Pons (tissue), 1 donor: ENCODE measurements at places on chromosomes 7 and 10.
A peak's percentile ranks its signal among the peaks of the same experiment; 100 is the strongest.

GRCh38 chr10:112842832-112843360 lies 107.2 kb upstream of the TCF7L2 start:
- DNase-seq = peak; percentile 13

DNA sequence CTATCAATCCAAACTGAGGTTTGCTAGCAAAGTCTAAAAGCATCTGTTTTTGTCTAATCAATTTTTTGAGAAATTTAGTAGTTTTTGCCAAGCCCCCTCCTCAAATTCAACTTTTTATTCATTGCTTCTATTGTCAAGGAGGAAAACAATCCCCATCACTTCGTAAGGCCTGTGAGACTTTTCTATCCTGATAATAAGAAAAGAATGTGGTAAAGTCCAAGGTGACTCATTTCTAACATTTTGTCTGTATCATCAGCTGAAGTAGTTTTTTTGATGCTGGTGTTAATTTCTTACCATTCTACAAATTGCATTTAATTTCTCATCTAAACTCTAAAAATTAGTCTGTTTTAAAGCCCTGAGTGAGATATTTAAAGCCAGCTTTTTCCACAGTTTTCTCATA lies 11.7 kb downstream of the ANK3 start:
- DNase-seq = no peak

DNA sequence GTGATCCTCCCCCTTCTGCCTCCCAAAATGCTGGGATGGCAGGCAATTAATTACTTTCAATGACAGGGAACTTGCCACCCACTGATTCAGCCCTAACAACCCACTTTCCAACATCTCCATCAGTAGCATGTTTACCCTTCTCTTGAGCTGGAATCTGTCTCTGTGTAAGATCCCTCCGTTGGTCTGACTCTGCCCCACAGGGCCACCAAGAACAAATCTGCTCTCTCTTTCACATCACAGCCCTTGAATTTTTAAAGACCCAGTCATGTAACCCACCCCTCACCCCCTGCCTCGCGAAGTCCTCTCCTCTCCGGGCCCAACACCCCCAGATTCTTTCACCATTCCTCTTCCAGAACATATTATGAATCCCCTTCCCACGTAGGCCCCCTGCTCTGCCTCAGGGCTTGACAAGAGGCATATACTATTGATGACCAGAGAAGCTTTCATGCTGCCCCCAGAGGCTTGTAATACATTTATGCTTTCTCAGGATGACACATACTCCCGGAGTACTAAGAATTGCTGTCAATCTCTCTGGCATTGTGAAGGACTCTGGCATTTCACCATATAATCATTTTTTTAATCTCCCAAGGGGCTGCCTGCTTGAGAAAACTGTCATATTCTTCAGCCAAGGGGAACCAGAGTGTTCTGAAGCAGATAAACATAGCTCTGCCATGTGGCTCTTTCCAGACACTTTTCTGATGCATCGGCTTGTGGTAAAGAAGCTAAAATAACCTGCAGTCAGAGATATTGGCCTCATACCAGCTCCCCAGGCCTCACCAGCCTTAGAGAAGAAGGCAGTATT lies 179.2 kb upstream of the AUTS2 start:
- DNase-seq = no peak

DNA sequence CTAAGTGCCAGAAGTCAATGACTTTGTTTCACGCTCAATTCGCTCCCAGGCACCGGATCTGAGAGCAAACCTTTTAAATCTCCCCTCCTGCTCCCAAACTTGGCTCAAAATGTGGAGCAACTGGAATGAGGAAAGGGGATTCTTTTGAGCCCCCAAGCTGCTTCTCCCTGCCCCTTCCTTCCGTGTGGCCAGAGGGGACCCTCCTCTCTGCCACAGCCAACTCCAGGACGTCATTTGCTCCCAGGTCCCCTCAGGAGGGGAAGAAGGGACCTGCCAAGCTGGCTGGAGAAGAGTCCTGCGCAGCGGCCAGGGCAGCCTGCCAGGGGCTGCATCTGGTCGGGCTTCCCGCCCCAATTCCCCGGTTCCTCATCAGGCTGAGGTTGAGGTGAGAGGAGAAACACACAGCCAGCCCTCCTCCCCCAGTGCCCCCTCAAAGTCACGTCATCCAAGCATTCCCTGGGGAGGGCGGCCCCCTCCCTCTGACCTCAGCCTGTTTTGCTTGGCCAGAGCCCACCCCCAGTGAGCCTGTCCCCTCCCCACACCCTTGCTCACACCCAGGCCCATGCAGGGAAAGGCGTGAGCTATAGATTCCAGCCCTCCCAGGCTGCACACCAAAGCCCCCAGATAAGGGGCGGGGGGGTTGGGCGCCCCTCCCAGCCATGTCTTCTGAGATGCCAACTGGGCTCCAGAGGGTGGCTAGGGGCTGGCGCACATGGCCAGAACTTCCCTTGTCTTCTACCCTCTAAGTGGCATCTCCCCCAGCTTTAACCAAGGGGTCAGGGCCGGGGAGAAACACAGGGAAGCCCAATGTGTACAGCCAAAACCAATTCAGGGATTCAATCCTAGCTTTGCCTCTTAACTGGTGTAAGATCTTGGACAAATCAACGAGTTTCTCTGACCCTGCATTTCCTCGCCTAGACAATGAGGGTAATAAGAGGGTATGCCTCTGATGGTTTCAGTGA lies 35.0 kb downstream of the SH3PXD2A start:
- no peak for DNase-seq

GRCh38 chr7:561631-562373 lies 42.2 kb upstream of the PDGFA start:
- no peak for DNase-seq

DNA sequence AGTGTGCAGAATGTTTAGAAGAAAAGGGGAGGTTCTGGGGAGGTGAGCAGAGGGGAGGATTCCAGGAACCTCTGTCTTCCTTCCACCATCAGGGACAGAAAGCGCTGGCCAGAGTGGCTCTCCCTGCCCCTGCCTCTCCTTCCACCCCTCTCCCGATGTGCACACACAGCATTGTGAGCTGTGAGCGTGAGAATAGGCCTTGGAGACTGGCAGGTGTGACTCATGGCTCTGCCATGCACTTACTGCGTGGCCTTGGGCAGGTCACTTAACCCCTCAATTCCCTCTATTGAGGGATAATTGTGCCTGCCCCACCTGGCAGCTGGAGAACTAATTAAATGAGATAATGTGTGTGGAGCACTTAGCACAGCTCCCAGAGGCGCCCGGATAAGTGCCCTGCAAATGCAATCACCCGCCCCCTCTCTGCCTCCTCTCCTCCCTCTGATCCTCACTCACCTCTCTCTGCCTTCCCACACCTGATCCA lies 115.4 kb downstream of the ZMIZ1 start:
- DNase-seq = no peak

DNA sequence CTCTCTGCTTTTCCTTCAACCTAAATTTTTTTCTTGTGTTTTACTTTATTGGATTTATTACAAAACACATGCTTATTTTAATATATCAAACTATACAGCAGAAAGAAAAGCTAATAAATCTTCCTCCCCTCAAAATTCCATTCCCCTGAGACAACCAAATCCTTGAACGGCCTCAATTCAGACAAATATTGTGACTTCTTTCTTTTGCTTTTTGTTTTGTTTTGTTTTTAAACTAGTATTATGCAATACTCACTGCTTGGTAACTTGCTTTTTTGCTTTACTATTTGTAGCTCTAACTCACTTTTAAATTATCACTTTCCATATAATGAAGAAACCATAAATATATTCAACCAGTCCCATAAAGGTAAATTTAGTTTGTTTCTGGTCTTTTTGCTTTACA lies 59.4 kb upstream of the CDK1 start:
- no peak for DNase-seq

- no peak for DNase-seq
Measured at GRCh38 chr7:135950429-135950828, 26.7 kb downstream of the MTPN start.

DNA sequence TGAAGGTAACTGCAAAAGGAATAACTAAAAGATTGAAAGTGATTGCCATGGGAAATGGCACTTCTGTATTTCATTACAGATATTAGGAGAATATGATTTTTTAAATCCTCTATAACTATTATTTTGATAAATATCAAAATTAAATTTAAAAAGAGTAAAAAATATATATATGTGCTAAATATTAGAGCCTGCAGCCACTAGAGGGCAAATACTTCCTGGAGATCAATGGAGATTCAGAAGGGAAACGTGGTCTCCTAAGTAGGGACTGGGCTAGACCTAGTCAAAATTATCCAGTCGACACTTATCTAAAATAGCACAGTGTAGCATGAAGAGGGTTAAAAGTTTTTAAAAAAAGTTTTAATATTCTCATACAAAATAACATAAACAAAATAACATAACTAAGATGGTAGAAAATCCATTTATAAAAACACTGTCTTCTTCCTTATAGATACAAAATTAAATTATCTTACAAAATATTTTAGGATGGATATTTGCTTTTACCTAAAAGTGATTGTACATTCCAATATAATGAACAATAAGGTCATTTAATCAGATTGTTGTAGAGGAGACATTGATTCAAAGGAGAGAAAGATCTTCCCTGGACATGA lies 434.3 kb downstream of the MDFIC start:
- DNase-seq = peak; percentile 7

GRCh38 chr10:126101736-126102135 lies 205.4 kb downstream of the FANK1 start:
- peak; percentile 39 for DNase-seq

DNA sequence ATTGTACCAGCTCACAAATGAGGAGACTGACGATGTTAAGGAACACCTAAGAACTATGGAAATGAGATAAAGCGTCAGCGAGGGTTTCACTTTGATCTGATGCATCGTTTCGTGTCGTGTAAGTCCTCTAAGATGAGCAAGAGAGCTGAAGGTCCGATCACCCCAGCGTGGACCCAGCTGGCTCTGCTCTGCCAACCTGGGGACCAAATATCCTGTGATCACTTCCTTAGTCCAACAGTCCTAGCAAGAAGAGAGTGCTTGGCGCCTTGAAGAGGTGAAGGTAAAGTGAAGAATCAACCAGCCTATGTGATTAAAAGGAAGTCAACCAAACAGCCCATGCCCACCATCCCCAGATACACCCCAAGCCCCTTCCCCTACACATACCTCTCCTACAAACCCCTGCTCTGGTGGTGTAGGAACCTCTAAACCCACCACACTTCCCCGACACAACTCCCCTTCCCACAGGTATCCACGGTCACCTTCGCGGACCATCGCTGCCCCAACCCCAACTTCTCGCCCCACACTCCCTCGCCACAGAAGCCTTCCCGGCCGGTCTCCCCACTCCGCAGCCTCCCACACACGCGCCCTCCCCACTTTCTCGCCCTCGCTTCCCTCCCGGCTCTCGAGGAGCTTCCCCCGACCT lies 722 bp downstream of the UPF2 start:
- peak; percentile 17 for DNase-seq

DNA sequence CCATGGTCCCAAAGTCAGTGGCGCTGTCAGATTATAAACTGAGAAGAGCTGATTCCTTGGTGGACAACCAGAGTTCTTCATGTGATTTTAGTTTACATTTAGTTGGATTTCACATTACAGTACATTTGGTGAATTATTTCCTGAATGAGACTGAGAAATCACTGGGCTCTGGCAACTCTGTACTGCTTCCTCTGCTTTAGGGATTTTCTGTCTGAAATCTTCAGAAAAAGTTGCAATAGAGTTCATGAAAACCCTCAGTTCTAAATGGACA lies 242.6 kb downstream of the BICC1 start:
- no peak for DNase-seq
